Thyroid gland (tissue), 4 donors: ENCODE measurements at places on chromosomes 5 and 9. TPM values are rescaled to one million over a fixed set of nuclear protein-coding genes. Genes with fewer than 3 reads are reported as not detected.

- H3K27ac ChIP-seq, result no peak overlapping the region
- no peak overlapping the region for H3K4me3 ChIP-seq
- no peaks in the 10 kb centered on the region for H3K27me3 ChIP-seq
- H3K36me3 ChIP-seq, result no peaks in the 10 kb centered on the region
Measured at GRCh38 chr9:78559449-78559885, 262.5 kb downstream of the PSAT1 start.

DNA sequence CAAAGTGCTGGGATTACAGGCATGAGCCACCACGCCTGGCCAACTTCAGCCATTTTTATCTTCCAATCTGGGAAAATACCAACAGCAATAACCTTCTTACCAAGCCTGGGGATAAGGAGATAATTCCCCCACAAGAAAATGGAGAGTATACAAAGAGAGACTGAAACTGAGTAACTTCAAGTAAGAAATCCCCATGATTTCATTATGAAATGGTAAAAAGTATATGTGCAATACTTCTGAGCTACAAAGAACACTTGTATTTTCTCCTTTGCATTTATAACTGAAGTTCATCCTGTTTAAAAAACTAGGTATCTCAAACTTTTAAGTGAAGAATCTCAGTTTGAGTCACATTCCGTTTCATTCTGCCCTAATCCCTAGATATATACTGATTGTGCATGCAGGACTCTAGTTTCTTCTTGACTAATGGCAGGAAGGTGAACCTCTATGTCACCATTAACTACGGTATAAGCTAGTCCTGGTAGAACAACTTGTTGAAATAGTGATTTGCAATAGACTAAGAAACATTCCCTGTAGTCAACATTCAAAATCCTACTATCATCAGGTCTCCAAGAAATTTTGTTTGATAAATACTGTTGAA, 2071.4 kb downstream of the MAT2B start:
- no peaks in the 10 kb centered on the region for H3K36me3 ChIP-seq
- no peak overlapping the region for H3K27ac ChIP-seq
- no peak for DNase-seq
- H3K27me3 ChIP-seq, result no peaks in the 10 kb centered on the region
- no peak overlapping the region for H3K4me3 ChIP-seq
- H3K4me1 ChIP-seq, result no peaks in the 10 kb centered on the region

The PCAT7 gene
- not detected for total RNA-seq

The CCL27 gene
- 1.1 TPM for total RNA-seq

The NMUR2 gene
- total RNA-seq, result 0.42 TPM

The PLPPR1 gene
- total RNA-seq, result not detected

The RASGEF1C gene
- 2.1 TPM for total RNA-seq
